ENCODE measurements at places on chromosomes 3 and 15. TPM values are rescaled to one million over a fixed set of nuclear protein-coding genes. Genes with fewer than 3 reads are reported as not detected.

DNA sequence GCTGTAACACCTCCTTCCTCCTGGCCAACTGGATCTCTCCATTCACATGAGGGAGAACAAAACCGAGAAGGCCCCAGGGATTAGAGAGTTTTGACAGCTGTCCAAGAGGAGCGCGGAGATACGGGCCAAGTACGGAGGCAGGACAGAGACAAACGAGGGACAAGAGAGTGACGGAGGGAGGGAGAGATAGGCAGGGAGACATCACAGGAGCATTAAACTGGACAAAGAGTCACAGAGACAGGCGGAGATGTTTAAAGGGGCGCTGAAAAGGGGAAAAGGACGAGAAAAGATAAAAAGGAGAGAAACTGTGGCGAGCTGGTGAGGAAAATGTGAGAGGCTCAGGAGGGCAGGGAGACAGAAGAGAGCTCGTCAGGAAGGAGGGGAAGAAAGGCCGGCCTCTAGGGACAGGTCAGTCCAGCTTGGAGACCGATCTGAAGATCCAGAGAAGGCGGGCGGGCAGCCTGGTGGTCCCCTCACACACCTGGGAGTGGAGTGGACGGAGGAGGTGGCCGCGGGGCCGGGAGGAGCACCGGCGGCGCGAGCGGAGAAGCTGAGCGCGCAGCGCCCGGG, 40.5 kb upstream of the ROPN1 start:
- peak; percentile 55 for DNase-seq

DNA sequence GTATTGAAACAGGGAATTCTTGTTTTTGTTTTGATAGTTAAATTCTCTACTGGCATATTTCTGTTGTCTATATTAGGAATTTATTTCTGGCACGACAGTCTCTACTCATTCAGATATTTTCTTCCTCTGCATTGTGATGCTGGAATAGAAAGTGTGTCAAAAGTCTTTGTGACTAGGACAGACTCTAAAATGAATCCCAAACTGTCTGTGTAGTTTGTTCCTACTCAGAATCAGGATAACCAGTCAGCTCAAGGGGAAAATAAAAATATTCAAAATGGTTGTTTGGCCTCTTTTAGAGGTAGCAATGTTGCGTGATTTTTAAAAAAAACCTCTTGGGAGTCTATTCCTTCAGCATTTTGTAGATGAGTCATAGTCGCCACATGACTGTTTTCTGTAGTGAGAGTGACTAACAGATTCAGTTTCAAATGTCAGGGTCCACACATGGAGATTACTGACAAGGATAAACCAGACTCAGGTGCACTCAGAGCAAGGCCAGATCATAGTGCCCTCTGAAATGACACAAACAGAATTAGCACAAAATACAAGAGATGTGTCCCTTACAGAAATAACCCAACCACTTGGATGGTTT, 13.1 kb downstream of the SLC7A14 start:
- DNase-seq: no peak

- no peak for DNase-seq
These were observed 346.5 kb downstream of the ROBO1 start for GRCh38 chr3:79421273-79421672.

GRCh38 chr15:72725446-72725845, 39.4 kb downstream of the BBS4 start:
- DNase-seq: no peak

GRCh38 chr15:36449084-36449661, 130.3 kb upstream of the CDIN1 start:
- no peak for DNase-seq

DNA sequence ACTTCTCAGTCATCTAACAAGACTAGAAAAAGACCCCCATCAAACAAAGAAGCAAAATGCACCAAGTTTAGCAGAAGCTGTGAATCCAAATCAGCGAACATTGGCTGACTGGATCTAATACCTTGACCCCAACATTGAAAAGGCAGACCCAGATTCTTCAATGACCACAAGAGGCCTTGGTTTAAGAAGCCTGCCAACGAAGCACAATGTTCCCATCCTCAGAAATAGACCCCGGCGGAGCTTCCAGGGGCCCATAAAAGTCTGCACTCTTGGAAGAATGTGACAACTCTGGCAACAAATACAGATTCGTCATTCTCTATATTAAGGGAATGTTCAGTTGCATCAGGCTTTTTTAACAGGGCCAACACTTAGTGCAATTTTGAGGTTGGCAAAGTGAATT, 112.8 kb upstream of the BCL6 start:
- peak; percentile 18 for DNase-seq

GRCh38 chr3:52429779-52430415, 15.0 kb downstream of the SEMA3G start:
- no peak for DNase-seq

DNA sequence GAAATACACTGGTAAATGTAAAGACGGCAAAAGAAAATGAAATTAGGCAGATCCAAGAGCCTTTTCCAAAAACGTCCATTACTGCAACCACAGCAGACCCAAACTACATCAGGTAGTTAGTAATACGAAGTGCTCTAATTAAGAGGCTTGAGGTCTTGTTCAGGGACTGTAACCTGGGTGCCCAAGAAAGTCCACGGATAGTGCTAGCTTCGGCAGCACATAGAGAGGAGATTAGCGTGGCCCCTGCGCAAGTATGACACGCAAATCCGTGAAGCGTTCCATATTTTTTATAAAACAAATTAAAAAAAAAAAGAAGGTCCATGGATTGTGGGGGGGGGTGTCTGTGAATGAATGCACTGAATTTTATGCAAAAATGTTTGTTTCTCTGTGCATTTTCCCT, 1.4 kb downstream of the COPB2 start:
- no peak for DNase-seq

- no peak for DNase-seq
These were observed 149.4 kb upstream of the ADAMTS9 start for GRCh38 chr3:64837126-64837738.

GRCh38 chr3:11373235-11373634, 101.0 kb downstream of the ATG7 start:
- no peak for DNase-seq

GRCh38 chr3:155019575-155019974, 60.5 kb upstream of the MME start:
- DNase-seq: no peak

- no peak for DNase-seq
These were observed 588.7 kb upstream of the CBLB start for GRCh38 chr3:106457281-106458180.

DNA sequence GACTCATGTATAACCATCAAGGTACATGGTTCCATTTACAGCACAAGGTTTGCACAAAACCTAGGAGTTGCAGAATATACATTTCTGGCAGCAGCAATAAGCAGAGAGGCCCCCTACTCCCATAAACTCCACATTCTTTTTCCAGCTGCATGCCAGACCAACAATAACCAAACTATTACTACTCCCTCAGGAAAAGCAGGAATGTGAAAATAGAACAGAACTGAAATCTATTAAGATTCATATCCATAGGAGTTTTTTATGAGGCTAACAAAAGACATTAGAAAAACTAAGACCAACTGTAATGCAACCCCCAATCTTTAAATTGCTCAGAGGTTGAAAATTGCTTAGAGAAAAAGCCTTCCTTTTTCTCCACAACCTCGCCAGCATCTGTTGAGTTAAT, 27.6 kb upstream of the TOP2B start:
- peak; percentile 31 for DNase-seq

DNA sequence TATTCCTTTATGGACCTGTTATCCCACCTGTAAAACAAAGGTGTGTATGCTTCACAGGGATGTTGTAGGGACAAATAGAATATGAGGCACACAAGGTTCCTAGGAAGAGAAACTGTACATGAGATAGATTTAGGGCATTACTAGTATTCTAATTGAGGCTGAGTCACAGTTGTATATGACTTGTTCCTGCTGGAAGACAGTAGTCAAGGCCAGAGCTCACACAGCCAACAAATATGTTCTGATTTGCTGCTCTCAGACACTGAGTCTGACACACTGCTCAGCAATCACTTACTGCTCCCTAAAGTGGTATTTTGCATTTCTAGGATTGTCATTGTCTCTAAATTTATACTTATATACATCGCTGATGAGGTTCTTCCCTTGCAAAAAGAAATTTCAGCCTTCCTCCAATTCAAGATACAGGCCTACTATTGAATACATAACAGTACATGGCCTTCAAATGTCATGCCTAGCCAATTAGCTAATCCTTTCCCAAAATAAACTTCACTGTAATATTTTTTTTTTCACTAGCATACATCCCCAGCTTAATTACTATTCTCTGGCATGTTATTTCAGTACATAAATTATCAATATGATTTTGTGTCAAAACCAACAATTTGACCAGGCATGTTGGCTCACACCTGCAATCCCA, 69.8 kb downstream of the TIGIT start:
- no peak for DNase-seq

DNA sequence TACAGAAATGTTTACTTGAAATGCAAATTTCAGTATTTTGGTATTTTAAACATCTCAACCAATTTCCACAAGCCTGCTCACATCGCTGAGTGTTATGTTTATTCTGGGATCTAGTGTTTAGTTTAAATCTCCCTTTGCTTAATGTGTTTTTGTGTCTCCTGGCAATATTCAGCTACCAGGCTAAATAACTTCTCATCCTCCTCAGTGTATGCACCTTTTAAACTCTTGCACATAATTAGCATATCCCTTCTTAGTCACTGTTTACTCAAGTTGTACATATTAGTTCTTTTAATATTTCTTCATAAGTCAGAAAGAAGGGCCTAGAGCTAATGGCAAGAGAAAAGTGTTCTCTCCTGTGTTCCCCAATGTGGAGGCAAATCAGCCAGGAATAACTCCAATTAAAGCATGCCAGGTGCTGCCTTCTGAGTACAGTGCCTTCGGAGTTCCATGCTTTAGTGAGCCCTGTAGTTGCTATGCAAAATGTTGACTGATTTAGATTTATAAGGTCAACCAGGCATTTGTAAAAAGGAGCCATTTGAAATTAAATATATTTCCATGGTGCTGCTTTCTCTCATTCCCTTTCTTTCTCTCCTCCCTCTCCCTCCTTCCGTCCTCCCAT, 234.3 kb downstream of the GAP43 start:
- DNase-seq: no peak

DNA sequence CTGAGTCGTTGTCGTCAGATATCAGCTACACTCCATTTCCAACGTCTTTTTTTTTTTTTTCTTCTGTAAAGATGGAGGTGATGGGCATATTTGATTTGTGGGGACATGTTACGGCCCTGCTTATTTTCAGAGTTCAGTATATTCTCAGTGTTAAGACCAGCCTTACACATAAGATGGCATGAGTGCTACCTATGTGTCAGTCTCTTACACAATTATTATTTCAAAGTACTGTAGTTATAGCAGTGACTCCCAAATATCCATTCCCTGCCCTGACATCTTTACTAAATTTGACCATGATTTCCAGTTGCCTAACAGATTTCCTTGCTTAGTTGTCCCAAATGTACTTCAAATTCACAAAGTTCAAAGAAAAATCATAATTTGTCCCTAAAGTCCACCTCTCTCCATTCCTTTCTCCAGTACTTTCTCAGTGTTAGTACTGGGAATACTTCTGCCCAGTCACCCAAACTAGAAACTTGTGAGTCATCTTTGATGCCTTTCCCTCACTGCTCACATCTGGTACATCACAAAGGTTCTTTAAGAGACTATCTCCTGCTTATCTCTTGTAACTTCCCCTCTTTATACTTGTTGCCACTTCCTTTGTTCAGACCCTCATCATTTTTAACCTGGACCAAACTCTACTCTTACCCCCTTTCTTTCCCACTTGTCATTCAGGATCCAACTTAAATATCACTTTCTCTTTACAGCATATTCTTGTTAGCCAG, 67.0 kb downstream of the ZNF609 start:
- DNase-seq: no peak

DNA sequence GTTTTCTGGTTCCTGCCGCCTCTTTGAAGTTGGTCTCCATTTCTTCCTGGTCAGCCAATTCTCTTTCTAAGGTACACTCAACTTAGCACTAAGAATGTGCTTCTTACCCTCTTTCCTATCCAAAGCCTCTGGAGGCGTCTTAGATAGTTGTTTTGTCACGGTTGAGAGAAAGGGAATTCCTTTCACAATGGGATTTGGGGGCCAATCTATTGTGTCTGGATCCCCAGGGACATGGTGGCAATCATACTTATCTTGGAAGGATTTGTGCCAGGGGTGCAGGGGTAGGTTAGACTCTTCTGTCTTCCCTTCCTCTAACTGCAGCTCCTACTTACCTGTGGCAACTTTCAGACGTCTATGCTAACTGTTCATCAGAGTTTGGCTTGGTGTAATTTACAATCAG, 287.1 kb downstream of the SOX2 start:
- DNase-seq: no peak

GUCA1C gene
- not detected for polyA plus RNA-seq

DLL4 gene
- 22.3 TPM for polyA plus RNA-seq

CHRFAM7A gene
- 5.2 TPM for polyA plus RNA-seq

FGF7 gene
- polyA plus RNA-seq: 28.0 TPM

Data from muscle of arm (tissue), 14 donors.